Naive thymus-derived CD4-positive, alpha-beta T cell (primary cell): ENCODE measurements at places on chromosomes 5 and 9.
A peak's percentile ranks its signal among the peaks of the same experiment; 100 is the strongest.

GRCh38 chr9:35424356-35425352 is 65.3 kb upstream of the RUSC2 start:
- H3K4me1 ChIP-seq: no peaks in the 10 kb centered on the region
- no peaks in the 10 kb centered on the region for H3K36me3 ChIP-seq
- H3K27ac ChIP-seq: no peak overlapping the region
- no peak for DNase-seq
- H3K27me3 ChIP-seq: no peaks in the 10 kb centered on the region

DNA sequence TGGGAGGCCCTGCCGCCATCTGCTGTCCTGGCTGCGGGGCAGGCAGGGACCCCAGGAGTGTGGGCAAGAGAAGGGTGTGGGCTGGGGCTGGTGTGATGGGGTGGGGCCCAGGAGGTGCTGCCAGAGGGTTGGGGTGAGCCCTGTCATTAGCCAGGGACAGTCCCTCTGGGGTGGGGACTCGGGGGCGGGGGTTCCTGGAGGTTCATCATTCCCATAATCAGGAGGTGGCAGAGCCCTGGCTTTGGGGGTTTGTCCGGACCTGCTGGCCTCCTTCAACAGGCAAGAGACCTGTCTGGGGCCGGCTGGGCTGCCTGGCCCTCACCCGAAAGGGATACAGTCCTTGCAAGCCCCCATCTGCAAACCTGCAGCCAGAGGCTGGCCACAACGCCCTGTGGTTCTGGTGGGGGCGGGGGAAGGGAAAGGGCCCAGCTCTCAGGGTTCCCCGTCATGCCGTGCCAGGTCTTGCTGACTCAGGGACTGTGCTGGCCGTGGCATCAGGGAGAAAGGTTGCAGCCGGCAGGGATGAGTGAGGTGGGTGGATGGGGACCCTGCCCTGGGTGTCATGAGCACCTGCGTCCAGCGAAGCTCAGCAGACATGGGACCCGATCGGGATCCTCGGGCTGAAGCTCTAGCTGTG is 65.2 kb downstream of the MRPL36 start:
- no peak for DNase-seq
- no peak overlapping the region for H3K27ac ChIP-seq
- no peaks in the 10 kb centered on the region for H3K36me3 ChIP-seq
- H3K4me3 ChIP-seq: no peak overlapping the region
- H3K4me1 ChIP-seq: no peaks in the 10 kb centered on the region

DNA sequence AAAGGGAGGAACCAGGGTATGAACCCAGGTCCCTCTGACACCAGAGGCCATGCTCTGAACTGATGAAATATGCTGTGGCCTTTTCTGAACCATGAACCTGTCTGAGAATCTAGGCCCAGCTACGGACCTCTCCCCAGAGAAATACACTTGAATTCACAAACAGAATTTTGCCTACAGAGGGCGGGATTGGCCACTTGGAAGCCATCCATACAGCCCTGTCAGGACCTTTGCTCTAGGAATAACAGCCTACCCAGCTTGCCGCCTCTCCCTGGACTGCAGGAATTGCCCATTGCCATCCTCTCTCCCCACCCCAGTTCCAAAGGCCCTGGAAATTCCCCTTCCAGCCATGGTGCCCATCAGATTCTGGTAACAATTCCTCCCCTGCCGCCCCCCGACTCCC is 26.6 kb downstream of the MORN5 start:
- H3K36me3 ChIP-seq: no peaks in the 10 kb centered on the region
- no peak overlapping the region for H3K27ac ChIP-seq
- H3K4me1 ChIP-seq: no peaks in the 10 kb centered on the region
- DNase-seq: no peak

- no peaks in the 10 kb centered on the region for H3K36me3 ChIP-seq
- no peak overlapping the region for H3K4me3 ChIP-seq
- H3K27ac ChIP-seq: no peak overlapping the region
- no peaks in the 10 kb centered on the region for H3K27me3 ChIP-seq
- H3K4me1 ChIP-seq: peaks cover 7% of the 10 kb centered on the region
Observed at GRCh38 chr5:71782393-71782770, 63.3 kb downstream of the CARTPT start.

DNA sequence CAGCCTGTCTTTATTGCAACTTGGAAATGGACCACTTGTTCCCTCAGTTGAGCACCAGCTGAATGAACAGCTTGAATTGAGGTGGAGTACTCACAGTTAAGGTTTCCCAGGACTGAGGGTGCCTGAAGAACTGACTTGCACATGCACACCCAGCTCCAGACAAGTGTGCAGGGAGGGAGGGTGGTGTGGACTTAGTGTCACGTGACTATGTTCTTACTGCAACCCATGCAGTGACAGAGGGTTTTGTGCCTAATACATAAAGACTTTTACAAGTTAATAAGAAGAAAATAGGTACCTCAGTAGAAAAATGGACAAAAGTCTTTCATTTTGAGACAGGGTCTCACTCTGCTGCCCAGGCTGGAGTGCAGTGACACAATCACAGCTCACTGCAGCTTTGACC is 18.0 kb downstream of the BARX1 start:
- no peak for DNase-seq
- no peak overlapping the region for H3K27ac ChIP-seq
- no peaks in the 10 kb centered on the region for H3K4me1 ChIP-seq
- H3K4me3 ChIP-seq: no peak overlapping the region
- H3K27me3 ChIP-seq: no peaks in the 10 kb centered on the region

DNA sequence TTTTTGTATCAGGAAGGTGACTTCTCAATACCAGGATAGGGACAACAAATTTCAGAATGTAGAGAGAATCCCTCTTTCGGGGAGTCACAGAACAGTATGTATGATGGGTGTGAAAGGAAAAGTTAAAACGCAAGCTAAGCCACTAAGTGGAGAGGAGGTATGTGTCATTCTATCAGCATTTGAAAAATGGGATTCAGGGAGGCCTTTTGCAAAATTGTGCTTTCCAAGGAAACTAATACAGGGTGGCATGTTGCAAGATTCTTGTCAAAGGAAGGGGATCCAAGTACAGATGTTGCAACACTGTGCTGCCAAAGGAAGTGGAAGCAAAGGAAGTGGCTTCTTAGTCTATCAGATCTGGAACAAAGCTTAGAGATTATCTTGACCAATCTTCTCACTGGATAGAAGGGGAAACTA is 12.6 kb upstream of the TNIP1 start:
- H3K4me1 ChIP-seq: peaks cover 45% of the 10 kb centered on the region
- no peak for DNase-seq
- no peaks in the 10 kb centered on the region for H3K27me3 ChIP-seq
- no peak overlapping the region for H3K4me3 ChIP-seq
- H3K36me3 ChIP-seq: no peaks in the 10 kb centered on the region

DNA sequence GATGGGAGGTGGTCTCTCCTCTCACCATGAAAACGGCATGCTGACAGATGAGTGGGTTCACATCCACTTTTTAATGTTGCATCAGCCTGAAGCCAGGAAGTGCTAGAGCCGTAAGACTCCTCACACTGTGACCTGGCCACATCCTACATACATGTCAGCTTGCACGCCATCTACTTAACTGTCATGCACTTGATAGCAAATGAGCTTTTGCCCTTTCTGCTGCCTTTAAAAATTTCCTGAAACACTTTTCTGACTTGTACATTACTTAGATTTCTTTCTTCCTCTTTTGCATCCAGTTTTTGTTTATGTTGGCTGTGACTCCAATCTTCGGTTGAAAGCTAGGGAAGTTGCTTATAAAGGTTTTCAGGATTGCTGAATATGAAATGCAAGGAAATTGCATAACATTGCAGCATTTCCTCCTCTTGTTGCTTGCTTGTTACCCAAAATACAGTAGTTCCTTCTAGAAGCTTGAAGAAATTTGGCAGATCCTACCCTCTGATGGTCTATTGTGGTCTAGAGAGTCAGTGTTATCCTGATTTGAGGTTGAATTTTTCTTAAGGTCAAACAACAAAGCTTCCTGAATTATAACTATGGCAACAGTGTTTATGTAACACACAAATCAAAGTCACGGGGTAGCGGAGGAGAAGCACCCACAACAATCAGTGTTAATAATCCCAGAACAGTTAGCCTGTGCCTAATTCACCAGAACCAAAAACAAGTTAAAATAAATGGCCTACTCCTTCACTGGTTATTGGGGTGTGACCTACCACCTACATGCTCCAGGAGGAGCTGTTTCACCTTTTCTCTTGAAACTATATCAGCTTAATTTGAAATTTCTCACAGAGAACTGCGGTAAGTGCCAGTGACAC is 232.5 kb downstream of the ARHGAP26 start:
- DNase-seq: peak; percentile 48
- no peaks in the 10 kb centered on the region for H3K27me3 ChIP-seq
- peak overlapping the region; percentile 3 for H3K4me3 ChIP-seq
- no peaks in the 10 kb centered on the region for H3K36me3 ChIP-seq
- peak overlapping the region; percentile 68 for H3K27ac ChIP-seq
- peaks cover 31% of the 10 kb centered on the region for H3K4me1 ChIP-seq

- DNase-seq: no peak
- H3K4me1 ChIP-seq: no peaks in the 10 kb centered on the region
- no peaks in the 10 kb centered on the region for H3K36me3 ChIP-seq
- H3K4me3 ChIP-seq: no peak overlapping the region
- H3K27me3 ChIP-seq: no peaks in the 10 kb centered on the region
Observed at GRCh38 chr9:4139196-4139595, 160.7 kb downstream of the GLIS3 start.

- DNase-seq: no peak
- no peak overlapping the region for H3K27ac ChIP-seq
- H3K27me3 ChIP-seq: no peaks in the 10 kb centered on the region
- no peak overlapping the region for H3K4me3 ChIP-seq
Observed at GRCh38 chr5:140553657-140554056, 3.6 kb downstream of the SRA1 start.

GRCh38 chr9:92538541-92538940 is 2.8 kb upstream of the ECM2 start:
- H3K36me3 ChIP-seq: no peaks in the 10 kb centered on the region
- DNase-seq: no peak
- H3K4me3 ChIP-seq: no peak overlapping the region
- H3K27ac ChIP-seq: no peak overlapping the region
- no peaks in the 10 kb centered on the region for H3K27me3 ChIP-seq
- H3K4me1 ChIP-seq: no peaks in the 10 kb centered on the region

DNA sequence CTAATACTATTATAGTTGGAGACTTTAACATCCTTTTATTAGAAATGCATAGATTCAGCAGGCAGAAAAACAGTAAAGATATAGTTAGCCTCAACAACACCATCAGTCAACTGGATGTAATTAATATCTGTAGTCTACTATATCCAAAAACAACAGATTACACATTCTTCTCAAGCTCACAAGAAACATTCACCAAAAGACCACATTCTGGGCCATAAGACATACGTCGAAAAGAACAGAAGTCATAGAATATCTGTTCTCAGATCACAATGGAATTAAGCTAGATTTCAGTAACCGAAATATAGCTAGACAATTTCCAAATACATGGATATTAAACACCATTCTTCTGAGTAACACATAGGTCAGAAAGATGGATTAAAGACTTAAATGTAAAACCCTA is 336.6 kb upstream of the RPS23 start:
- H3K4me1 ChIP-seq: no peaks in the 10 kb centered on the region
- no peak for DNase-seq
- no peak overlapping the region for H3K27ac ChIP-seq
- no peaks in the 10 kb centered on the region for H3K27me3 ChIP-seq
- H3K36me3 ChIP-seq: no peaks in the 10 kb centered on the region
- H3K4me3 ChIP-seq: no peak overlapping the region

GRCh38 chr5:56480705-56481427 is 247.7 kb upstream of the ANKRD55 start:
- H3K4me1 ChIP-seq: peaks cover 37% of the 10 kb centered on the region
- peak overlapping the region; percentile 80 for H3K27ac ChIP-seq
- no peaks in the 10 kb centered on the region for H3K27me3 ChIP-seq
- DNase-seq: no peak
- no peaks in the 10 kb centered on the region for H3K36me3 ChIP-seq

- H3K27me3 ChIP-seq: peaks cover 6% of the 10 kb centered on the region
- no peaks in the 10 kb centered on the region for H3K36me3 ChIP-seq
Observed at GRCh38 chr5:175867587-175868347, 3.6 kb upstream of the CPLX2 start.

GRCh38 chr9:83062651-83063527 is at the start of gene RASEF:
Gene RASEF (minus strand): TSS chr9:83063142. CDS start chr9:83062867, 275 bp downstream.
- no peaks in the 10 kb centered on the region for H3K4me1 ChIP-seq
- no peak within 1 kb of the TSS for H3K27ac ChIP-seq
- DNase-seq: no peak
- no peaks in the 10 kb centered on the region for H3K27me3 ChIP-seq
- no peaks in the 10 kb centered on the region for H3K36me3 ChIP-seq
- no peak within 1 kb of the TSS for H3K4me3 ChIP-seq

DNA sequence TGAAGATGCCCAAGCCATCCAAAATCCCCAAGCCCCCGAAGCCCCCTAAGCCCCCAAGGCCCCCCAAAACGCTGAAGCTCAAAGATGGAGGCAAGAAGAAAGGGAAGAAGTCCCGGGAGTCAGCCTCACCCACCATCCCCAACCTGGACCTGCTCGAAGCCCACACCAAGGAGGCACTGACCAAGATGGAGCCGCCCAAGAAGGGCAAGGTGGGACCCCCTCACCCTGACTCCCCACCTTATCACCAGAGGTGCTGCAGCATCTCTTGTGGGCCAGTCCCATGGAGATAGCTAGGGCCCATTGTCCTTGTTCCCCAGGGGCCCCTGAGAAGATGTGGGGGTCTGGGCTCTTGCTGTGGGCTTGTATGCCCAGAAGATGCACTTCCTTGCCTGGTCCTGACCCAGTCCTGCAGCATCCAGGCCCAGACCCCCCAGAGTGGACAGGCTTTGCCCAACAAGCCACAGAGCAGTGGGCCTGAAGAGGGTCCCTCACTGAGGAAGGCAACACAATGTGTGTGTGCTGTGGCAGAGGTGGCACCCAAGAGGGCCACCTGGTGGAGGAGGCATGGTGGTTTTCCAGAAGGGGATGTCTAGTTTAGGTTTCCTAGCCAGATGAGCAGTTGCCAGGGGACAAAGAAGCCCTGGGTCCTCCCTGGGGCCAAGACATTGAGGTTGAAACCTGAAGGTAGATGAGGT is 84.1 kb downstream of the PHF2 start:
- no peaks in the 10 kb centered on the region for H3K27me3 ChIP-seq
- no peak overlapping the region for H3K4me3 ChIP-seq
- H3K27ac ChIP-seq: no peak overlapping the region
- no peaks in the 10 kb centered on the region for H3K4me1 ChIP-seq
- DNase-seq: no peak
- peaks cover 3% of the 10 kb centered on the region for H3K36me3 ChIP-seq
